ENCODE measurements at places on chromosomes 5 and 9. TPM values are rescaled to one million over a fixed set of nuclear protein-coding genes. Genes with fewer than 3 reads are reported as not detected.

DNA sequence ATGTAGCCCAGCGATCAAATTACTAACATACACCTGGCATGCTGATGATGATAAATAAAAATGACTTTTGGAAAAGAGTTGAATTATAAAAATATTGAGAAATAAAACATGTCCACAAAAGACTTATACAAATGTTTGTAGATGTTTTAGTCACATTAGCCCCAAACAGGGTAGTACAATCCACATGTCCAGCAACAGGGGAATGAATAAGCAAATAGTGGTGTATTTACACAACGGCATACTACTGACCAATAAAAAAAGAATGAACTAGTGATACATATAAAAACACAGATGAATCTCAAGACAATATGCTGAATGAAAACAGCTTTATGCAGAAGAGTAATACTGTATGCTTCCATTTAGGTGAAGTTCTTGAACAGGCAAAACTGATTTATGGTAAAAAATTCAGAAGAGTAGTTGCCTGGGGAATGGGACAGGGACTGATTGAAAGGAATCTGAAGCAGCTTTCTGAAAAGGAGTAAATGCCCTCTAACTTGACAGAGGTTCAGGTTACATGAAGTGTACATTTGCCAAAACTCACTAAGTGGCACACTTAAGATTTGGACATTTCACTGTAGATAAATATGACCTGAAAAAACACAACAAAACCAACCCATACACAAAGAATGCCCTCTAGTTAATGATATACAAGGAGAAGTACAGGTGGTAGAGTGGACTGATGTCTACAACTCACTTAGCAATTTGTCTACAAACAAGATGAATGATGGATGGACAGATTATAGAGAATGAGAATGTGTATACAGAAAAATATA is 35.4 kb downstream of the ACTL7A start:
- DNase-seq = no peak

GRCh38 chr9:96020300-96020791 is 144.9 kb downstream of the ERCC6L2 start:
- no peak for DNase-seq

DNA sequence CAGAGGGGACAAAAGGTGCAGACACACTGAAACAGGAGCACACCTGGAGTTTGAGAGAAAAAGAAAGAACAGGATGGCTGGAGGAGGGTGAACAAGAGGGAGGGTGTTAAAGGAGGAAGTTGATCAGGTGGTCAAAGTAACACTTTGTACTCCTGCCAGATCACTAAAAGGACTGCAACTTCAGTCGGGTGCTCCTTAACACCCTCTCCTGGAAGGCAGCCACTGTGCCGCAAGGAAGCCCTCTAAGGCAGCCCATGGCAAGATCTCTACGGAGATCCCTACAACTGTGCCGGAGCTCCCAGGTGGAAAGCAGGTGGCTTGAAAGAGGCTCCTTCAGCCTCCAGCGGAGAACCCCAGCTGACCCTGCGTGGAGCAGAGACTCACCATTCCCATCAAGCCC is 124.4 kb upstream of the MSX2 start:
- DNase-seq = no peak

DNA sequence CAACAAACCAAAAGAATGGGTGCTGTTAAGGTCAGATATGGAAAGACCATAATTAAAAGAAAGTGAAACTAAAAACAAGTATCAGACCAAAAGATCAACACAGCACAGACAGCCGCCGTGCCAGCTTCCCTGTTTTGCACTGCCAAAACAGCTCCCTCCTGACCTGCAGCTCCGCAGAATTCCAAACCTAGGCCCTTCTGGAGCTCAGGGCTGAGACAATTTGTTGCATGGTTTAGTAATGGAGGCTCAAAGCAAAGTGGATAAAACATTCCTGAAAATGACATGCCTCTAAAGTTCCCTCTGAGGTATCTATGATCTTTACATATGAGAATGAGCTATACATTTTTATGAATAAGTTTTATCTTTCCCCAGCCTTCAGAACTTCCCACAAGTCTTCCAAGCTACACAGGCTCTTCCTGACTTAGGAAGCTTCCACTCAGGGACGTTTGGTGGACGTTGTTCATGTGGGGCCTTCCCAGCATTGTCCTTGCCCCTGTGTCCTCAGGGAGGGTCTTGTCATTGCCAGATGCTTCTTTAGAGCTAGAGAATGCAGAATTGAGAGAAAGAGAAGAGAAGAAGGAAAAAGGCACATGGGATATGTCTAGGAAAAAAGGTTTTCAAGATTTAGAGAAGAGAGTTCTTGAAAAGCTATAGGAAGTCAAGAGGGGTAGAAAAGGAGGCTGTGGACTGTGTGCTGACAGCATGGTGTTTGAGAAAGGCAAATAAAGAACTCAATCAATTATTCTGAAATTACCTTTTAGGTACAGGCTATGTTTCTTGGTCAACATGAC is 28.4 kb upstream of the SSBP2 start:
- DNase-seq = peak; percentile 61

DNA sequence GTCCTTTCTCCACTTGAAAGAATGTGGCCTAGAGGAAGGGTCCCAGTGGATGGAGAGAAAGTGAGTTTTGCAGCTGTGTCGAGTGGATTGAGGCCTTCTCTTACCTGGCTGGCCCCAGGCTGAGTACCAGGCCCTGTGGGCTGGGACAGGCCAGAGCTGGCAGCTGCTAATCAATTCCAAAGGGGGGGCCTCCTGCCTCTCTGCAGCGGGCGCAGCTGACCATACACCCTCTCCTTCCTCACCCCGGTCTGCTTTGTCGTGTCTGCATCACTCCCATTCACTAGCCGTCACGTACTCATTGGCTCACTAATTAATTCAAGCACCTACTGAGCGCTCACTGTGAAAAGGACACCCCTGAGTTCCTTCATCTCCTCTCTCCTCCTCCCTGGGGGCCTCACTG is 58.4 kb upstream of the PITX1 start:
- DNase-seq = no peak

The SLC4A9 gene
- not detected for total RNA-seq

DNA sequence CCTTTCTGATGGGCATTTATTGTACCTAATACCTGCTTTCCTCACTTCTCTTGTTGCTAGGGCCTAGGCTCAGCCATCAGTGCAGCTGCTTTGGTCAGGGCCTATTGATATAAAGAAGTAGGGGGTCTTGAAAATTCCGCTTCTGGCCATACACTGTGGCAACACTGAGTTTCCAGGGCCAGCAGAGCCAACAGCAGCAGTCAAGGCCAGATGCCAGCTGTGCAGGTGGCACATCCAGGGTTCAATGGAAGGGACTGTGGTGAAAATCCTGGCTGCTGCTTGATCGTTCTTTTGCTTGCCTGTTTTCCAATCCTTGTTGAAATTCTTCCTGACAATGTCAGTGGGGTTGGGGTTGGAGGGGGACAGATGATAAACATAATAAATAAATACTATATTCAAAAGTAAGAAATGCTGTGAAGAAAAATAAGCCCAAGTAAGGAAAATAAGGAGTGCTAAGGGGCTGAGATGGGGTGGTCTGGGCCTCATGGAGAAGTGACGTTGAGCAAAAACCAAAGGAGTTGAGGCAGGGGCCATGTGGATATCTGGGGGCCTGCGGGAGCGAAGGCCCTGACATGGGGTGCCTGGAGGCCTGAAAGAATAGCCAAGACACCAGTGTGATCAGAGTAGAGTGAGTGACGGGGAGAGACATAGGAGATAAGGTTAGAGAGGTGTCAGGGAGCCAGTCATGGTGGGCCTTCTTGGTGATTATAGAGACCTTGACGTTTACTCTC is 91.0 kb upstream of the ALDH1B1 start:
- DNase-seq = no peak

DNA sequence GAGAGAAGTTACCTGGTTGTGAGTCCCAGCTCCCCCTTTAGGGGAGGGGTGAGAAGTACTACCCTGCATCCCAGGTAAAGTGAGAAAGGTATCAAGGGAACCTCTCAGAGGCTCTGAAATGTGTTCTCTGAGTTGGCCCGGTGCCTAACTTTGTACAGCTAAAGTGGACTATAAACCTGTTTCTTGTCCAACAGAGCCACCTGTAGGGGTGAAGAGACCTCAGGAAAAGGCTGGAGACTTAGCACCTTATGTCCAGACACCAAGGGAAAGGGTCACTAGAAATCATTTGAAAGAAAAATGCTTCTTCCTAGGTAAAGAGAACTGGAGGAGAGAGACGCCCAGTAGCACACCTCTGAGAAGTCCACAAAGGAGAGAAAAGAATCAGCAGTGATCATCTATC is 108.3 kb upstream of the KIF2A start:
- DNase-seq = no peak

The FAM153A gene
- not detected for total RNA-seq

DNA sequence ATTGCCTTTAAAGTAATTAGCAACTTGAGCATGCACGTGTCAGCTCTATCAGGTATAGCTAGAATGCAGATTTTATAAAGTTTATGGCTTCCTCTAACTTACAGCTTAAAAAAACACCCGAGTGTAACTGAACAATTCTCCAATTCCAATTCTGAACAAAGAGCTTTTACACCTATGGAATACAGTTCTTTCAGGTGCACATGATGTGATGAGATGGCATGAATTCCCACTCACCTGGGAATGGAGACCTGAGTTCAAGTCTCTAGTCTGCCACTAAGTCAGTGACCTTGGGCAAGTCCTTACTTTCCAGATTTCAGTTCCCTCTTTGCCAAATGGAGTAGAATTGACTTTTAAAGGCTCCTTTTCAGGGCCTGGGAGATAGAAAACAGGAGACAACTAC is 1.8 kb downstream of the ZFAND5 start:
- no peak for DNase-seq

The CORO2A gene
- total RNA-seq = 1.3 TPM

GRCh38 chr5:27172693-27173092 is 134.3 kb upstream of the CDH9 start:
- DNase-seq = no peak

DNA sequence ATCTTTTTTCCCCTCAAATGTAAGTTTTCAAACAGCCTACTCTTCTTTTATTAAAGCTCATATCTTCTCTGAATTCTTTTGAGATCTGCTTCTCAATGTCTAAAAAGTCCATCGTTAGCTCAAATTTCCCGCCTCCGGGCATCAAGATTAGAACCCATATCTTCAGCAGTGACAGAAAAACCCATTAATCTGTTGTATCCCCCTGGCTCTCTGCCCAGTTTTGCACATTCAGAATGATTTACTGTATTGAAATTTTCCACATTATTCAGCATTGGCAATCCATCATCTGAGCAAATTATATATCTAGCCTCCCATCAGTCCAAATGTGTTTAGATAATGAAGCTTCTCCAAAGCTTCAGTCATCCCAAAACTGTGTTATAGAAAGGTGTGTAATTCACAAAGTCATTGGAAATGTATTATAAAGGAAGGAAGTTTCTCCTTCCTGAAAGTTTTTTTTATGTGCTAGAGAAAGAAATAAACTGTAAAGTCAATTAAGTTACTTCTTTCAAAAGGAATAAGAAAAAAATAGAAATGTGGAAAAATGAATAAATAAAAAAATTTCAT is 849.9 kb downstream of the MAT2B start:
- DNase-seq = no peak

DNA sequence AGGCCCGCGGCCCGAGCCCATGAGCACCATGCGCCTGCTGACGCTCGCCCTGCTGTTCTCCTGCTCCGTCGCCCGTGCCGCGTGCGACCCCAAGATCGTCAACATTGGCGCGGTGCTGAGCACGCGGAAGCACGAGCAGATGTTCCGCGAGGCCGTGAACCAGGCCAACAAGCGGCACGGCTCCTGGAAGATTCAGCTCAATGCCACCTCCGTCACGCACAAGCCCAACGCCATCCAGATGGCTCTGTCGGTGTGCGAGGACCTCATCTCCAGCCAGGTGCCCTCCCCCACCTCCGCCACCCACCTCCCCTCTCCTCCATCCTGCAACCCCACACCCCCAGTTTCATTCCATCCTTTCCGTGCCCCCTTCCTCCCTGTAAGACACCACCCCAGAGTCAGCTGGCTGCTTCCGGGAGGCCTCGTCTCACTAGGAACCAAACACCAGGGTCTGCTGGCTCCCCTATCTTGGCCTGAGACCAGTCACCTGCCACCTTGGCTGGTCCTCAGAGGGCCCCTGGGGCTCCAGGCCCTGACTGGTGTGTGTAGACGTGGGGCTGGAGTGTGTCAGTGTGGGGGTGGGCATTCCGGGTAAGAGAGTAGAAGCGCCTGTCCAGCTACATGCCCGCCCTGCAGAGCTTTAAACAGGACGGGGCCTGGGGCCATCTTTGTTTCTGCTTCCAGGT is 655 bp downstream of the GRIN1 start:
- DNase-seq = no peak

DNA sequence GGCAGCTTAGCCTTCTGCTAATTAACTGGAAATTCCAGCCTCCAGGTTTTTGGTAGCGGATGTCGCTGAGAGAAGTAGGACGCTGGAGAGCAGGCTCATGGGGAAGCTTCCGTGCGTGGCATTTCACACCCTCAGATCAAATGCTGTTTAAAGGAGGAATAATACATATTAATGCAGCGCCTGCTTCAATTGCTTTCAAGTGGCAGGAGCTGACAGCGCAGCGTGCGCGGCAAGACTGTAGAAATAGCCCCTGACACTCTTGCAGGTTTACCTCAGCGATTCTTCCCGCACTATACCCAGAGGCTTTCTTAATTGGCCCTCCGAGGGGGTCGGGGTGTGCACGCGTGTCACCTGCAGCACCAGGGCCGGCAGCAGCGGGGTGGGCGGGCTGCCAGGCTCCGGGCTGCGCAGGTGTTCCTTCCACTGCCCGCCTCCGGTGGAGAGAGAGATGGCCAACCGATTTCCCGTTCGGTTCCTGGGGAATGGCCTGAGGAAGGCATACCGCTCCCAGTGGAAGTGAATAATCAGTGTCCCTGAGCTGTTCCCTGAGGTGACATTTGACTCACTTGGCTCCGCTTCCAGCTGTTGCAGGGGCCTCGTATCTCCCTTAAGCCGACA is 427.9 kb downstream of the KCTD16 start:
- no peak for DNase-seq

The CNOT8 gene
- total RNA-seq = 60.0 TPM

DNA sequence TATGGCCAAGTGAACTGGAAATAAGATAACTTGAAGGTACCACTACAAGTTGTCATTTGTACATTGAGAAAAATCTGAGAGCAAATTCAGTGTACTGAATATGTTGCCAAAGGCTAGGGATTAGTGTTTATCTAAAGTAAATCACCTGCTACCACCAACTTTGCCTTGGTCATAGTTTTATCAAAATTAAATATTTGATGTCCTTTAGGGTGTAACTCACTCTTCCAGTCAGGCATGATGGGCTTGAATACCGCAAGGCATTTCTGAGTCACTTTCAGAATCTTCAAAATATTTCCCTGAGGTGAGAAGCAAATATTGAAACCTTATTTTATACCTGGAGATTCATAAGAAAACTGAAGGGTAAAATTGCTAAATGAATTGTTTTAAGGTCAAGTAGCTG is 1338.6 kb upstream of the ACO1 start:
- no peak for DNase-seq

The ANKRD20A1 gene
- not detected for total RNA-seq

The EQTN gene
- not detected for total RNA-seq

DNA sequence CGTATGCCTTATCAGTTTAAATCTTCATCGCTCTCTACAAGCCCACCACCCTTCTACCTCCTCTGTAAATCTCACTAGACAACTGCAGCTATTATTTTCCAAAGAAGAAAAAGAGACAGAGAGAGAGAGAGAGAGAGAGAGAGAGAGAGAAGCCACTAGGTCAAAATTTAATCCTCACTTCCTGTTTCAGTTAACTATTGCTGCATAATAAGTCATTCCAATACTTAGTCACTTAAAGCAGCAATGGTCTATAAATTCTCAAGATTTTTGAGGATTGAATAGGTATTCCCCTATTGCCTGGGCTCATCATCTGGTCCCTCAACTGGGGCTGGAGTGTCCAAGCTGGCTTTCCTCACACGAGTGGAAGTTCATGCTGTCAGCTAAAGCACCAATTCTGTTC is 68.8 kb downstream of the ITGA1 start:
- no peak for DNase-seq
